ENCODE measurements at places on chromosomes 7 and 10. TPM values are rescaled to one million over a fixed set of nuclear protein-coding genes. Genes with fewer than 3 reads are reported as not detected.

FOXP2 gene
- 5.0 TPM for total RNA-seq

CARD11 gene
- not detected for total RNA-seq

- H3K27ac ChIP-seq = peak overlapping the region; percentile 41
- peak overlapping the region; percentile 96 for H3K4me3 ChIP-seq
- H3K27me3 ChIP-seq = no peaks in the 10 kb centered on the region
- H3K4me1 ChIP-seq = peaks cover 19% of the 10 kb centered on the region
These were observed 462 bp downstream of the KIAA1549 start for GRCh38 chr7:138980563-138981291.

- H3K27me3 ChIP-seq = peaks cover 93% of the 10 kb centered on the region
- peaks cover 4% of the 10 kb centered on the region for H3K4me1 ChIP-seq
- DNase-seq = peak; percentile 66
- no peaks in the 10 kb centered on the region for H3K36me3 ChIP-seq
- peak within 1 kb of the TSS; percentile 47 for H3K4me3 ChIP-seq
These were observed at the start of gene MEOX2 for GRCh38 chr7:15686295-15686956. MEOX2 (minus strand) TSS chr7:15686683; CDS start chr7:15686402, 281 bp downstream.

DNA sequence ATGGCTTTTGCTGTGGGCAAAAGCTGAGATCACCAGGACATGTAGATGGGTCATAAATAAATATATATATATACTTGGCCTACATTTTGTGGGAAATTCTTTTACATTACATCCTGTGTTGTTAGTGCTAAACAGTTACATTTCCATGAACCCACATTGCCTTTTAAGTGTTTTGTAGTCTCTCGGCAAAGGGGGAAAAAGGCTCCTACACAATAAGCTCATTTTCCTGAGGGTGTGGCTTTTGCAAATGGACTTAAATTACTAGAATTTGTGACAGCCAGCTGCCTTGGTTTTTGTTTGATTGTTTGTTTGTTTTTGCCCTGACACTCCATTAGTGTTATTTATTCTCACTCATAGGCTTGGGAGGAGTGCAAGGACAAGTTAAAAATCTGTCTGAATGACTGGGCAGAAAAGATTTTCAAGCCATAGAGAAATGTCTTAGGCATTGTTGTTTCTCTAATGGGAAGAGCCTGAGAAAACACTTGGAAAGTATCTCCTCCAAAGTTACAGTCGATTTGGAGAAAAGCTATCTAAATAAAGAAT lies 128.8 kb downstream of the DGKB start:
- H3K4me1 ChIP-seq = no peaks in the 10 kb centered on the region
- no peaks in the 10 kb centered on the region for H3K36me3 ChIP-seq
- no peak for DNase-seq
- no peaks in the 10 kb centered on the region for H3K27me3 ChIP-seq

DNA sequence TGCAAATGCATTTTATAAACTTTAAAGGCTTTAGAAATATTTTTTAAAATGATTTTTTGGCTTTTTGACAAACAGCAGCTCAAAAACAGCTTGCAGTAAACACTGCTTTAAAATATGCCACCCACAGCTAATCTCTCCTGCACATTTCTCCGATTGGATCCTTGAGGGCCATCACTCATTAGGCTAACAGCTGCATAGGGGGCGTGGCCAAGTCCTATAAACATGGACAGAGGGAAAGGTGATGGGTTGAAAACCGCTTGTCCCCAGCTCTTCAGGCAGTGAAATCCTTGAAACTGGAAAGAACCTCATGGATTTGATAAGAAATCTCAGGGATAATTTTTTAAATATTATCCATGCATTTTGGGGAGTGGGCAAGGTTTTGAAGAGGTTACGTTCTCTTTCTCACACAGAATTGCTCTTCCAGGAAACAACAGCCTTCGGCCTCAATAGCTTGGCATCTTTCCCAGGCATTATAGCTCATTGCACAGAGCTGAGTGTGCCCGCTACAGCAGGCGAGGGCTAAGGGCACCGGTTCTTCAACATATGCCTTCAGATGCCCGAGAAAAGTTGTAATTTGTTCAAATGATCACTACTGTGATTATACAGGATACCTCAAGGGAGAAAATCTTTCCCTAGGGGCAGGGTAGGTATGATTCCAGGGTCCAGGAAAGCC lies 1.7 kb downstream of the PLEKHS1 start:
- no peak overlapping the region for H3K4me3 ChIP-seq
- DNase-seq = no peak
- peaks cover 5% of the 10 kb centered on the region for H3K27me3 ChIP-seq
- H3K4me1 ChIP-seq = no peaks in the 10 kb centered on the region
- no peak overlapping the region for H3K27ac ChIP-seq

- DNase-seq = no peak
- no peaks in the 10 kb centered on the region for H3K4me1 ChIP-seq
These were observed 111.4 kb upstream of the TAC1 start for GRCh38 chr7:97620495-97620894.

DNA sequence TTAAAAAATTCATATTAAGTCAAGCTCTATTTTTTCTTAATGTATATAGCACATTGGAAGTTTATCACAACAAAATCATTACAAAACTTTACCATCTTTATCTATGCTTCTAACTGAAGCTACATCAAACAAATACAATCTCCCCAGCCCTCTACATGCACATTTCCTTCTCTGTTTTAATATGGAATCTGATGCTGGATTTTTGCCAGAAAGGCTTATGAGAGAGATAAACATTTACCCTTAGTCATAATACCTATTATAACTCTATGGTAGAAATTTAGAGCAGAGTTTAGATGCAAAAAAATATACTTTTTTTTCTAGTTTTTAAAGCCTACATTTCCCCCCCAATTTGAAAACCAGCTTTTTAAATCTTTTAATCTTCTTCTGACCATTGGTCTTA lies 1198.6 kb downstream of the GATA3 start:
- H3K4me3 ChIP-seq = no peak overlapping the region
- H3K27me3 ChIP-seq = no peaks in the 10 kb centered on the region
- peaks cover 22% of the 10 kb centered on the region for H3K4me1 ChIP-seq
- DNase-seq = peak; percentile 53
- no peak overlapping the region for H3K27ac ChIP-seq

GRCh38 chr10:95193944-95194343 lies at the start of gene ACSM6:
ACSM6 (plus strand) TSS chr10:95194238; CDS start chr10:95194486, 248 bp downstream.
- DNase-seq = no peak
- H3K36me3 ChIP-seq = no peaks in the 10 kb centered on the region
- no peaks in the 10 kb centered on the region for H3K27me3 ChIP-seq
- no peak within 1 kb of the TSS for H3K27ac ChIP-seq
- no peaks in the 10 kb centered on the region for H3K4me1 ChIP-seq

DNA sequence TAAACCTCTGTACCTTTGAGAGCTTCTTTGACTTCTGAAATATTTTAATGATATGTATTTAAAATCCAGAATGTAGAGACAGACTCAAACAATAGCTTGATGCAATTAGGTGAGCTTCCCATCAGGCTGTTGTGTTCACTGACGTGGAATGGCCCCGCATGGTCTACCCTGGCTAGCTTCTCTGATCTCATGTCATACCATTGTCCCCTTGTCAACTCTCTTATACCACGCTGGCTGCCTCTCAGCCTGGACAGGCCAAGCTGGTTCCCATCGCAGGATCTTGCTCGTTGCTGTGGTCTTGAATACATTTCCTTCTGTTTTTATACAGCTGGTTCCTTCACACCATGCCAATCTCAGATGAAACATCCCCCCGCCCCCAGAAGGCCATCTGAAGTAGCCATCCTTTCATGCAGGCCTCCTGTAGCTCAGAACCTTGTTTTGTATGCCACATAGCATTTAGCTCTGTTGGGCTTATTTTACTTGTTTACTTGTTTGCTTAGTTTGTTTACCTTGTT lies 84.2 kb downstream of the FANK1 start:
- H3K4me1 ChIP-seq = no peaks in the 10 kb centered on the region
- H3K36me3 ChIP-seq = no peaks in the 10 kb centered on the region
- H3K27ac ChIP-seq = no peak overlapping the region

DNA sequence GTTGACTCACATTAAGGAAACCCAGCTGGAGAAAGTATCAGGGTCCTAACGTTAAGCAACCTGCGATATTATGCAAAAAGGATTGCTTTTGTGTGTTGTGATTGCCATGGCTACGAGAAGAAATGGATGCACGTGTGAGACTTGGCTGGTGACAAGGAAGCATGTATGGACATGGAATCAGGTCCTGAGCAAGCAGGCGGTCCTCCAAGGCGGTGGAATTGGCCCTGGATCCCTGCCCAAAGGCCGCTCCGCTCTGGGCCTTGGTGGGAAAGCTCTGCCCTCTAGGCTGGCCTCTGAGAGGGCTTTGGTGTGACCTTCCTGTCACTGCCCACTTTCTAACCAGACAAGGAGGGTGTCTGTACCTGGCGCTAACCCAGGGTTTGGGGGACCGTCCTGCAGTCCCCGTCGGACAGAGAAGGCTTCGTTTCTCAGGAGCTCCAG lies 192.1 kb downstream of the EBF3 start:
- no peak overlapping the region for H3K27ac ChIP-seq
- no peaks in the 10 kb centered on the region for H3K27me3 ChIP-seq
- no peaks in the 10 kb centered on the region for H3K4me1 ChIP-seq
- H3K4me3 ChIP-seq = no peak overlapping the region
